ENCODE measurements at places on chromosomes 5 and 9.

DNA sequence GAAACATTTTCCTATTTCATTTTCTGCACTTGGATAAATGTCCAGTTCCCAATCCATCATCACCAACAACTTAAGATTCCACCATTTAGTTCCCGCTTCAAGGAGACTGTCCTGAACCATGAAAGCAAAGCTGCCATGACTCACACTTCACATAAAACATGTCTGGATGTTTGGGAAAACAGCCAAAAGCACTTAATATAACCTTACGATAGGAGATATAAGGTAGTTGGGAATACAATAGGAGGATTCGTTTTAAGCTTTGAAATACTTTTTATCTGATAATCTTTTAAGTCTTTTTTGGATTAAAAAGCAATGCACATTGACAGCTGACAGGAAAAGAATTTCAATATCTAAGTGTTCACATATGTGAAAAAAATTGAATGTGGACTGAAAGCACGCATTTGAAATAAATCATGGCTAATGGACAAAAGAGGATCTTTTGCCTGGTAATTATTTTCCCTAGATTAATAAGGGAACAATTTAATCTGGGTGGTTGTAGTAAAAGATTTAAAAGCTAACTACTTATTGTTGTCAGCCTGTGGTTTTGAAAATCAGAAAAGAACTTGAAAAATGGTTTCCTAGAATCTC lies 17.3 kb upstream of the TGFBI start:
- DNase-seq = no peak

DNA sequence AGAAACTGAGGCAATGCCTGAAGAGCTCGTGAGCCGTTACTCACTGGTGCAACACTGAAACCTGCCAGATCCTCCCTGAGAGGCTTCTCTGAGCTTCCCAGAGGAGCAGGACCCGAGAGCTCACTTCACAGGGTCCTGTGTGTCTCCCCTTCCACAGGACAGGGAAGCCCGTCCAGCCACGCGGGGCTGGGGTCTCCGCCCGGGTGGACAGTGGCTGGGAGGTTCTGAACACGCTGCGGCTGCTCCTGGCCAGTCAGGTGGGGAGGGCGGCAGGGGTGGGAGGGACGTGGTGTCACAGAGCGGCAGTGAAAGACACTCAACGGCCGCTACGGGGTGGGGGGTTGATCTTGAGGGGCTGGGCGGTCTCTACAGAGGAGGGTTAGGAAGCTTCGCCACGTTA lies 290 bp upstream of the ZDHHC11 start:
- DNase-seq = no peak

DNA sequence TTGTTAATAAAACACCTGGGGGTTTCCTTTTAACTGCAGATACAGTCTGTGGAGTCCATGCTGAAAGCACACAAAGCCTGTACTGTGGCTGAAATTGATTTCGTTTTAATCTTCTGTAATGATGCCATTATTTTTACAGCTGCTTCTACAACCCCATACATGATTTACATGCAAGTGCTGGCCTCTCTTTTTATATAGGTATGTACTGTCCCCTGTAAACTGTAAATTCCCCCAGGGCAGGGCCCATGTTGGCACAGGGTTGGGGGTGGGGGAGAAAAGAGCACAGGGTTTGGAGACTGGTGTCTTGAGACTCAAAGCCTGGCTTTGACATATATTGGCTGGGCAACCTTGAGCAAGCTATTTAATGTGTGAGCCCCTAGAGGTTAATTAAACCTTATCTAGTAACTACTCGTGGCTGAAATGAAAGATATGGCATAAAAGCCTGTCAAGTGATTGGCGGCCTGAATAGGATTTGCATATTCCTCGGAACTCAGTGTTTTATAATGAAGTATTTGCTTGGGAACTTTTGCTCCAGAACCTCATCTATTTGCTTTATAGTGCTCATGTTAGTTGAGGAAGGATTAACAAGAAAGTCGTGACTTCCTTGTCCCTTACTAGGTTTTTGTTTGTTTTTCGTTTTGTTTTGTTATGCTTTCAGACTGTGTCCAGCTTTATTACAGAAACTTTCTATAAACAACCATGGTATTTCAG lies 34.0 kb downstream of the KLF4 start:
- no peak for DNase-seq

DNA sequence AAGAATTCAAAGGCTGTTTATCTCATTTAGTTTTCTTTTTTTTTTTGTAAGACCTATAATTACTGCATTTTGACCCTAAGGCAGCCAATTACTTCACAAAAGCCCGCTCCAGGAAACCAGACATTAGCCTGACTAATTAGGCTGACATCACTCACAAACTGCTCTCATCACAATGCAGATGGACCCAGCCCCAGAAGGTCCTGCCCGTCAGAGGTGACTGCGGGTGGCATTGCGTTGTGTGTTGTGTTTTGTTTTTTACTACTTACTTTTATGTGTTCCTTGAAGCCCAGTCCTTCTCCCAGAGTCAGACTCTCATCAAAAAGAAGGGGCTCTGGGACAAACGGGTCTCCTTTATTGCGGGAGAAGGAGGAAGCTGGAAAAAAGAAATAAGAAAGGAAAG lies 172.2 kb downstream of the HSD17B3 start:
- no peak for DNase-seq

DNA sequence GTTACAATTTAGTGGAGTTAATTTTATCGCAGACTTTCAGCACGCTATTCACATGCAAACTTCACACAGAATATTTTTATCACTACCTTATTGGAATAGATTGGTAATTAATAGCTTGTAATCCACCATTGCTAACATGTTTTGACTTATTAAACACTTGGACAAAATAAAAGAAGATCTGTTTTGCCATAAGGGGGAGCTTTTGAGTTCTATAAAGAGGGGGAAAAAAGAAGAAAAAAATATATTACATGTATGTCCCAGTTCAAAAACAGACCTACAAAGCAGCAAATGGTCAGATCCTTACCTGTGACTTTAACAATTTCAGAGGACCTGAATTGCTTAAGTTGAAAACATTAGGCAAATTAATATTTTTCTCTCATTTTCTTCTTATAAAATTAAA lies 1.2 kb upstream of the PAPPA start:
- no peak for DNase-seq

DNA sequence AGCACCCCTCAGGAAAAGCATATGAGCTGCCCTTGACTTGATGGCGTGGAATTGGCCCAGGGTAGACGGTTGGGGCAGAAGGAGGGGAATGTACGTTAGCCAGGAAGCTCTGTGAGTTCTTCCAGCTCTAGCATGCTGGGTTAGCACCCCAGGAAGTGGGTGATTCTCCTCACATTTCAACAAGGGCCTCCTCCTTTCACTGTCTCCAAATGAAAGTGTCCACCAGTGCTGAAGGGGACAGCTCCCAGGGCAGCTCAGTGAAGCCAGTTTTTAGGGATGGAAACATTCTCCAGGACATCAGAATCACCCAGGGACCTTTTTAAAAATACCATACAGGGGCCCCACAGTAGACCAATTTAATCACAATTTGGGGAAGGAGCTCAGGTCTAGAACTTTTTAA lies 17.2 kb upstream of the AFAP1L1 start:
- no peak for DNase-seq

- DNase-seq = no peak
Measured at GRCh38 chr5:105088961-105089360, 1526.4 kb upstream of the NUDT12 start.

- DNase-seq = no peak
Measured at GRCh38 chr9:77938163-77938562, 93.4 kb downstream of the GNAQ start.

- no peak for DNase-seq
Measured at GRCh38 chr5:153516504-153517240, 26.2 kb downstream of the GRIA1 start.

DNA sequence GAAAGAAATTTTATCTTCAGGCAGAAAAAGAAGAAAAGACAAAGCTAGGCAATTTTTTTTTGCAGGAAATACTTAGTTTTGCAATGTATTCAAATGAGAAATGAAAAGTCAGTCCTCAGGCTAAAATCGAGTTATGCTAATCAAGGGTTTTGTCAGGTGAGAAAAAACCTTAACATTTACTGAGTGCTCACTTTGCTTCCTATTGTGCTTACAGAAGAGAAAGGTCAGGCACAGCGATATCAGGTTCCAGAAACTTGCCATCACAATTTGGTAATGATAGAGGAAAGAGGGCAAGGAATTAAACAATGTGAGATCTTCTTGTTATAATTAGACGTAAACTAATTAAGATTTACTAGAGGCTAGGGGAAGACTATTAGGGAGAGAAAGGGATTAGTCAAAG lies 431.7 kb upstream of the CTNND2 start:
- DNase-seq = no peak

Data from activated CD4-positive, alpha-beta memory T cell treated with anti-CD3 and anti-CD28 coated beads for 36 hours (primary cell).